ENCODE measurements at places on chromosomes 12 and 14.

GRCh38 chr12:116133636-116134214 lies 143.8 kb downstream of the MED13L start:
- no peak for DNase-seq

GRCh38 chr14:85316701-85317410 lies 213.1 kb upstream of the FLRT2 start:
- DNase-seq, result no peak

DNA sequence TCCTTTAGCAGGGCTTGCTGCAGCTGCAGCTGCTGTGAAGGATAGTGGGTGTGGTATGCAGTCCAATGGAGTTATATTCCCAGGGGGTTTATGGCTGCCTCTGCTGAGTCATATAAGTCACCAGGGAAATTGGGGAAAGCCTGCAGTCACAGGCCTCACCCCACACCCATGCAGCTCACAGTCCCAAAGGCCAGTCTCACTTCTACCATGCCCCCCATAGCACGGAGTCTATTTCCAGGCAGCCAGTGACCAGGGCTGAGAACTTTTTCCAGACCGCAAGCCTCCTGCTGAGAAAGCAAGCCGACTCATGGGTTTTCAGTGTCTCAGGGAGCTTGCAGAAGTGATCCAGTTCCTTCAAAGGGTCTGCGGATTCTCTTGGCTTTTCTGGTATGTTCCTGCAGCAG lies 322.4 kb upstream of the CLEC14A start:
- no peak for DNase-seq

- DNase-seq, result no peak
These were observed 64.5 kb upstream of the GTF2A1 start for GRCh38 chr14:81285245-81285644.

GRCh38 chr14:104268295-104268694 lies 129.9 kb downstream of the KIF26A start:
- no peak for DNase-seq

- no peak for DNase-seq
These were observed 51.6 kb upstream of the BDKRB2 start for GRCh38 chr14:96153003-96153402.

DNA sequence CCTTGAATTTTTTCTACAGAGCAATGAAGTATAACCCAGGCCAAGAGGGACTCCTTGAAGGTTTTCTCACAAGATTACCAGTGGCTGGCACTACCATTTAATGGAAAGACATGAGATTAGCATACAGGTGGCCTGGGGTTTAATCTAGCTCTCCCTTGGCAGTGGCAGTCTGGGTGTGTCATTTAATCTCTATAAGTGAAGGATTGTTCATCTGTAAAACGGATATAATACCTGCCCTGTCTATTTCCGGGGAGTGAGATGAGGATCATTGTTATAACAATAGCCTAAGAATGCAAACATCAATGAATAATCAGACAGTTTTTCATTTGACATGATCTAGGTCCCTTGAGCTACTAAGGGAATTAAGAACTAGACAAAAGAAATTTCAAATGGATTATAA lies 168.7 kb upstream of the CPNE8 start:
- no peak for DNase-seq

- DNase-seq, result no peak
These were observed 20.2 kb upstream of the ESRRB start for GRCh38 chr14:76355771-76356170.

DNA sequence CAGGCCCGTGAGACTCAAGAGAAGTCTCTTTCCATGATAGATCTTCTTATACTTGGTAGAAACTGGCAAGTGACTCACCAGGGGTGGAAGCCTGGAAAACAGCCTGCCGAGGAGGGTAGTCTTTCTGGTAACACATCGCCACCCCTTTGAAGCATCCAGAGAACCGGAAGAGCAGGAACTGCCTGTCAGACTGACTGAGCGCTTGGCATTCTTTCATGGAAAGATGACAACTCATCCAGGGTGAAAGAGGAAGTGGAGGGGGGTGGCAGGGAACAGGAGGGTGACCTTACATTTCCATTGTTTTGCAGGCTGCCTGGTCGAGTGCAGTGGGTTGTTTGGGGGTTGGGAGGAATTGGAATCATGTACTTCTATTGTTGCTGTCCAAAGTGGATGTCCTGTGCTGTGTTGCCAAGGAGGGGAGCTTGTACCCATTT lies 34.5 kb downstream of the PRKCH start:
- DNase-seq, result no peak

DNA sequence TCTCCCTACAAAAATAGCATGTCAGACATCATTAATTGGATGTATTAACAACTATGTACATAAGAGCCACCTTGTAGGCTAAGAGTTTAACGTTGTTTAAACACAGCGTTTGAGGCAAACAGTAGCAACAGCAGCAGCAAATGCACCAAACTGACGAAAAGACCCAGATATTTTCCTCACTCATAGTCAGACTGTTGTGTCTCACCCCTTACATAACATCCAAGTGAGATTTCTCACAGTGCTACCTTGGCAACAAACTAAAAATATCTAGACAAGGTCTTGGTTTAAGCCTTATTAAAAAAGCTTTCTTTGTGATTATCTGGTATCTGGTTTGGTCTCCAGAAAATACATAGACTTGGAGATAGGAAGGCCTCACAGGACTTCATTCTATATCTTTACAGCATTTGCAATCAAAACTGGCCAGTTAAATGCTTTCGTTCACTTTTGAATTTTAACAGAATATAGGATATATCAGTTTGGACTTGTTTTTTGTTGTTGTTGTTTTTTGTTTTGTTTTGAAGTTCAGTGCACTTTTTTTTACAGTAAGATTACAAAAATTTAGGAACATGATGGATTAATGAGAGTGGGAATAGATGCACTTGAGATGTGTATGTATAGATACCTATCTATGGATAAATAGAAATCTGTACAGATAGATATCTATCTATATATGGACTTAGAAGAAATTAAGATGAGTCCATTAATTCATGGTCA lies 4.1 kb downstream of the BHLHE41 start:
- no peak for DNase-seq

DNA sequence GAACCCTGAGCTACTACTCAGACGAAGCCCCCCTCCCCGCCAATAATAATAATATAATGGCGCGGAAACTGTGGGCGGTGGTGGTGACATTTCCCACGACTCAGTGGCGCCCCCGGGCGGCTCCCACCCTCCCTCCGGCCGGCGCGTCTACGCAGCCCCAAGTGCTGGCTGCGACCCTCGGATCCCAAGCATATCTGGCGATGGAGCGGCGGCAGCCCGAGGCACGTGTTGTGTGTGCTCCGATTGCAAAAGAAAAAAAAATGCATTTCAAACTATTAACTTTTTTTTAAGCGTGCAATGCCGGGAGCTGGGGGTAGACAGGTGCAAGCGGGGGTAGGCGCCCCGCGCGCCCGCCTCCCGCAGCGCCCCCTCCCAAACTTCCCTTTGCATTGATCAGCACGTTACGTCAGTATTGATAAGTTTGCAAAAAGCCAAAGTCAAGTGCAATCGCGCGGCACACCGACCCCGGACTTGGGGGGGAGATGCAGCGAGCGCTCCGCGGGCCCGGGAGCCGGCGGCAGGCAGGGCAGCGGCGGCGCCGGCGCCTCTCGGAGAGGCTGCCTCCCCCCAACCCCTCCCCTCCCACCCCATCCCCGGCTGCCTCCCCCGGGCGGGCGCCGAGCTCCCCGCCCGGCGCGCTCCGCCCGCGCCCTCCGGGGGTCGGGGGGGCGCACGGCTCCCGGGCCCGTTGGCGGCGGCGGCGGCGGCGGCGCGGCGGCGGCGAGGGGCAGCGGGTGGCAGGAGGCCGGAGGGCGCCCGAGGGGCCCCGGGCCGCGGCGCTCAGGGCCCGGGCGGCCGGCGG lies 113.1 kb upstream of the MYL2 start:
- no peak for DNase-seq

- DNase-seq, result no peak
These were observed 91.1 kb downstream of the IRF2BPL start for GRCh38 chr14:76937181-76938091.

- no peak for DNase-seq
These were observed 56.3 kb downstream of the CCDC88C start for GRCh38 chr14:91361233-91361811.

- DNase-seq, result no peak
These were observed 107.1 kb upstream of the PLEKHG7 start for GRCh38 chr12:92595663-92596062.

DNA sequence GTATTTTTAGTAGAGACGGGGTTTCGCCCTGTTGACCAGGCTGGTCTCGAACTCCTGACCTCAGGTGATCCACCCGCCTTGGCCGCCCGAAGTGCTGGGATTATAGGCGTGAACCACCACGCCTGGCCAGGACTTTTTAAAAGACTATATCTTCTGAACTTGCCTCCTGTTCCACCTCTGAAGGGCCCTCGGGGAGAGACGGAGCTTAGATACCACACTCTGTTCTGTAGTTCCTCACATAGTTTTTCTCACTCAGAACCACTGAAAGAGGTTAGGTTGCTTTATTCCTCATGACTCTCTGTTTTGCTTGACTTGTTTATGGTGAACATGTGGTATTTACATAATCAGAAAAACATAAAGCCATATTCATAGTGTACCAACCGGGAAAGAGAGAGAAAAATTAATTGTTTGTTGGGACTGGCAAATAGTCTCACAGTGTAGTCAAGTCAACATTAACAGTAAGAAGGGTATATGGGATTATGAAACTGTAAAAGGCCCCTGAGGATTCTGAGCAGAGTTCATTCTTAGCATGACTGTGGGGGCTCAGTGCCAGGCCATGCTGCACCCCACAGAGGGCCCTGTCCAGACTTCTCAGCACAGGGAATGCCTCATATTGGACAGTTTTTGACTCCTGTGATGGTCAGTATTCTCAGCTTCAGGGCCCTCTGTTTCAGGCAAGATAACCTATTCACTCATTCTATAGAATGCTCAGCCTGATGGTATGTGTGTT lies 342.3 kb downstream of the ZFP36L1 start:
- DNase-seq, result no peak

DNA sequence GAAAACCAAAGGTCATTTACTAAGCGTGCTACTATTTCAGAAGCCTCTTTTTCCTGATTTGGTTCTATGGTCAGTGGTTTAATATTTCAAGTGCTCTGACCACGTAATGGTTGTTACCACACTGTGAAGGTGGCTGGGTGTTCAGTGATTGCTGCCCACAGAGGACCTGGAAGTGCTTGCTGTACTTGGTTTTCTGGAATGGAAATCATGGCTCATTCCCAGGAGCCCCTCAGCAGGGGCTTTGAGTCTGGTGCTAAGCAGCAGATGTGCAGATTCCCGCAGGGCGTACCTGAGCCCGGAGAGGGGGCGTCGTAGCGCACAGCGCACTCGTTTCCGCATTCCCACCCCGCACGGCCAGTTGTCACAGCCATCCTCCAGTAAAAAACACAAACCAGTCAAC lies 50.5 kb downstream of the TRAF3 start:
- no peak for DNase-seq

DNA sequence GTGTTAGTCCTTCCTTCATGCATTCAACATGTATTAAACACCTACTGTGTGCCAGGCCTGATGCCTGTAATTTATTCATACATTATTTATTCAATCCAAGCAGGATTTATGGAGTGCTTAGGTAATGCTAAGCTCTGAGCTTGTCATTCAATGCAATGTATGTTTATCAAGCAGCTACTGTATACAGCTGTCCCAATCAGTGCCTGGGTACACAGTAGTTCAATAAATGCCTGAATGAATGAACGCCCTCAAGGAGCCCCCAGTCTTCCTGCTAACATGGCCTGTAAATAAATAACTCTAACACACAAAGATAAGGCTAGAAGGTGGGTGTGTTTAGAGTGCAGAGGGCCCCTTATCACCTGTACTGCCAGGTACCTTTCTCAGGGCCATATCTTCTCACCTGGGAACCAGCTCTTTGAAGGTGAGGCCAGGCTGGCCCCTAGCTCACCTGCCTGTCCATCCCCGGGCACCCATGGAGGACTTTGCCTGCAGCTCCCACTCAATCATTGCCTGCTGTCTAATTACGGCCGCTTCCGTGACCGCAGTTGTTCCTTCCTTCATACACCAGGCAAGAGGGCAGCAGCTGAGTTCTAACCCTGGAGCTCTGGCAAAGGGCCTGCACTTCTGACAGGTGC lies 20.0 kb upstream of the KDM2B start:
- DNase-seq, result no peak

GRCh38 chr12:6605421-6606330 lies 1.5 kb downstream of the CHD4 start:
- no peak for DNase-seq

GRCh38 chr14:71290301-71290700 lies 383.0 kb downstream of the PCNX1 start:
- DNase-seq, result no peak

GRCh38 chr14:91388551-91388975 lies 29.1 kb downstream of the CCDC88C start:
- no peak for DNase-seq

DNA sequence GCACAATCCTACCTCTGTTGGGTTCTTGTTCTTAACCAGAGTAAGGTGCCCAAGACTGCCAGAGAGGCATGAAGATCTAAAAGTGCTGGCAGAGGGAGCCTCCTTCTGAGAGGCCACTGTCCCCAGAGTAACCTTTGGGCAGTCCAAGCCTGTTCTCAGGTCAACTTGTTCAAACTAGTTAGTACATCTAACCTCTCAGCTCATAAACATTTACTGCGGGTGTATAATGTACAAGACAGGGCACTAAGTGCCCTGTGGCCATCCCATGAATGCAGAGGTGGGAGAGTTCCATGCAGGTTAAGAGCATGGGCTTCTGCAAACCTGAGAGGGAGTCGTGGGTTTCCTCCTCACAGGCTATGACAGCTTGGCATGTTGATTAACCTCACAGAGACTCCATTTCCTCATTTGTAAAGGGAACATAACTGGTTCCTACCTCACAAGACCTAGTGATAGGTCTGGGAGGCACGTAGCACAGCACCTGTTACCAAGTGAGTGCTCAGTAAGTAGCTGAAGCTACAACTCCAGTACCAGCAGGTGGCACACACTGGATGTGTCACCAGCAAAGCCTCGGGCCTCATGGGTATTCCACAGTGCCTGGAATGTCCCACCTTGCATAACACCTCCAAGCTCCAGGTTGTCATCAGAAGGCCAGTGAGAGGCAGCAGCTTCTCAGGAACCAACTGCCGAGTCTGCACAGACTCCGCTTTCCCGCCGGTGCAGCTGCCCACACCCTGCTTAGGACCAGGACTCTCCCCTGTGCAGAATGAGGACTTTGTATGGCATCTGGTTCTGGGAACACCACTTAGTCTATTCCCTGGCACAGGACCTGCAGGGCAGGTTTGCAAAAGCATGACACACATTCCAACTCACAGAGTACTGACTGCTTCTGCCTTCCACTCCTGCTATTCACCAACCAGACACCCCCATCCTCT lies 4.4 kb downstream of the VDR start:
- DNase-seq, result no peak

GRCh38 chr12:89370850-89371249 lies 18.5 kb upstream of the DUSP6 start:
- DNase-seq, result no peak

- no peak for DNase-seq
These were observed 99.2 kb downstream of the SLC41A2 start for GRCh38 chr12:104858611-104859543.

DNA sequence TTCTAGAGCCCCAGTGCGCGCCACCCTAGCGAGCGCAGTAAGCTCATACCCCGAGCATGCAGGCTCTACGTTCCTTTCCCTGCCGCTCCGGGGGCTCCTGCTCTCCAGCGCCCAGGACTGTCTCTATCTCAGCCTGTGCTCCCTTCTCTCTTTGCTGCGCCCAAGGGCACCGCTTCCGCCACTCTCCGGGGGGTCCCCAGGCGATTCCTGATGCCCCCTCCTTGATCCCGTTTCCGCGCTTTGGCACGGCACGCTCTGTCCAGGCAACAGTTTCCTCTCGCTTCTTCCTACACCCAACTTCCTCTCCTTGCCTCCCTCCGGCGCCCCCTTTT lies 791 bp downstream of the TMEM233 start:
- no peak for DNase-seq
